Right cardiac atrium (tissue), 5 donors: ENCODE measurements at places on chromosomes 7 and 10. TPM values are rescaled to one million over a fixed set of nuclear protein-coding genes. Genes with fewer than 3 reads are reported as not detected.
A peak's percentile ranks its signal among the peaks of the same experiment; 100 is the strongest.

DNA sequence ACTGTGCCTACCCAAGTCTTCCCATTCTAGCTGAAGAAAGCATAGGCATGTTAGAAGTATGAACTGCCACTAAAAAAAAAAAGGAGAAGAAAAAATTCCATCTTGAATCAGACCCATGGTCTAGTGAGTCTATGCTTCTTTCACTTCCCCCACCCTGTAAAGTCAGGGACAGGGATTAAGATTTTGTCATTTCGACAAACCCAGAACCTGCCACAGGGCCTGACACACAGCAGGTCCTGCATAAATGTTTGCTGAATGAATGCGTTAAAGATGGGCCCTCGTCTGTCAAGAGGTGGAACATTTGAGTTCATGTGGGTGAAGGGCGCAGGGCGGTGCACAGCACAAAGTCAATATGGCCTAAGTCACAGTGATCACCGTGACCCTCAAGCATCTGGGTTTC, 4.9 kb downstream of the HIPK2 start:
- DNase-seq: no peak

DNA sequence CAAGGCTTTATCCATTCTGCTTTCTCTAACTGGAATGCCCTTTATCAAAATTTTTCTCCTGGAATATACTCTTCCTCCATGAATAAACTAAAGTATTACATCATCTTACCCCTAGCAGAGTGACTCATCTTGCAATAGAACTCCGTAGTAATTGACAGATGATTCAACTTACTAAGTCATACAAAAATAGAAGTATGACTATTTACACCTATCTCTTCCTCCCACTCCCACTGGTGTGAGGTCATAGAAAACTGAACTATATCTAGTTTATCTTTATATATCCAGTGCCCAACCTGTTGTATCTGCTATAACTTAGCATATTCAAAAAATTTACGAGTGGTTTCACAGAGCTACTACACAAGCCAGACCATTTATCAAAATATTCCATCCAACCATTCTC, 26.1 kb downstream of the ABCB1 start:
- DNase-seq: no peak

GRCh38 chr10:30586828-30587227, 42.7 kb downstream of the LYZL2 start:
- no peak for DNase-seq

- DNase-seq: peak; percentile 91
Measured at GRCh38 chr10:79929409-79929904, 19.4 kb downstream of the SFTPD start.

Gene SLC29A4
- polyA plus RNA-seq: 11.8 TPM

Gene LIPN
- polyA plus RNA-seq: not detected

Gene PTPRZ1
- 1.6 TPM for polyA plus RNA-seq

Gene MMD2
- polyA plus RNA-seq: not detected

Gene CREM
- polyA plus RNA-seq: 41.0 TPM
